ENCODE measurements at places on chromosomes 4 and X.

DNA sequence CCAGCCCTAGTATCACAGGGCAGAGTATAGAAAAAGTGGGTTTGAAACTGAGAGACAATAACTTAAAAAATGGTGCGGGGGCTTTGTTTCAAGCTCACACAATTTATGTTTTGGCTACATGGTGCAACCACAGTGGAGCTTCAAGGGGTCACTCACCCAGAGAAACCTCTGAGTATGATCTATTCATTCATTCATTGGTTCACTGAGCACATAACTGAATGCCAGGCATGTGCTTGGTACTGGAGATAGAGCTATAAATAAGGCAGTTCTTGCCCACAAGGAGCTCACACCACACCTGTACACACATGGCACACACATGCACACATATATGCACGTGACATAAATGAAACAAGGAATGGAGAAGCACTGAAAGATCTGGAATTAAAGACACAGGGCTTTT, 171.4 kb downstream of the NHS start:
- no peak for DNase-seq

DNA sequence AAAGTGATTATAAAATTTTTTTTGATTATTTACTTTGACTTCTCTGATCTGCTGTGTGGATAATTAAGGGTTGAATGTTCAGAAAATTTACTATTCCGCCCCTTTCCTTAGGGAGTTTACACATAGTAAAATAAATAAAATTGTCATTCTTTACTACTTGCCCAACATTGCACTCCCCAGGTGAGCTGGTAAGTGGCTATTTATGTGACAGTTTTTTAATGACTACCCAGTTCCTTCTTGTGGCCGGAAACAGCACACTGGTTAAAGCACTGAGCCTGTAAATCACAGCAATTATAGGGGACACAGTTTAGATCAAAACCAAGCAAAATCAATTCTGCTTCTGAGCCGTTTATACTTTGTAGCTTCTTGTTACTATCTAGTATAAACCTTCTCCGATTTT, 158.1 kb downstream of the FHIP1A start:
- DNase-seq = no peak

GRCh38 chr4:27141530-27141929, 280.9 kb downstream of the STIM2 start:
- no peak for DNase-seq

- no peak for DNase-seq
Observed at GRCh38 chr4:99207911-99208718, 10.9 kb downstream of the ADH6 start.

- DNase-seq = no peak
Observed at GRCh38 chr4:183288955-183289354, 31.1 kb downstream of the CLDN22 start.

DNA sequence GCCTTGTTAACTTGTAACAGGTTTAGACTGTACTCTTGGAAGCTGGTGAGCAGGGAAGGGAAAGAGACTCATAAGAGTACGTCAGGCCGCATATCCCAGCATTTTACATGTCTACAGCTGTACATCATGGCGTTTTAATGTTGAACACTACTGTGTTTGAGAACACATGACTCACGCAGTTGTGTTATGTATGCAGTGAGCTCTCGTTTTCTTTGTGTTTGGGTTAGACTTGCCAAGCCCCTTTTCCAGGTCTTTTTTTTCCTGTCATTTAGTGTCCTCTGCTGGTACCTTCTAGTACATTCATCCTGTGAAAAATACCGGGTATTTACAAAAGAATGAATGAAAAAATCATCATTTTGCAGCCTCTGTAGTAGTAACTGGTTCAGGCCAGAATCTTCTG, 35.3 kb downstream of the SMS start:
- DNase-seq = no peak

DNA sequence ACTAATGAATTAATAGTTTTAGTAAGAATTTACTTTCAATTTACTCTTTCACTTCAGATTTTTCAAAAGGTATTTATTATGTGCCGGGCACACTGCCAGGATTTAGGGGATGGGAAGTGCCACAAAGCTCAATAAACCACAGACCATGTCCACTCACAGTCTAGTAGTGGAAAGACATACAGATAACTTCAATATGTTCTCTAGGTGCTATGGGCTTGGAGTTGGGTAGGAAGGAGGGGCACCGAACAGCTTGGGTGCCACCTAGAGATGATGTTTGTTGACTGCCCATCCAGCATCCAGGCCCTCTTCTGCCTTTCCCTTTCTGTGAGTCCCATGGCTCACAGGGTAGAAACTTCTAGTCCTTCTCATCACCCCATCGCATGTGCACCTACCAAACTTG, 17.8 kb downstream of the MFAP3L start:
- DNase-seq = no peak

- no peak for DNase-seq
Observed at GRCh38 chrX:124507246-124507645, 160.9 kb downstream of the SH2D1A start.

- DNase-seq = no peak
Observed at GRCh38 chr4:5942947-5943346, 50.1 kb upstream of the CRMP1 start.

DNA sequence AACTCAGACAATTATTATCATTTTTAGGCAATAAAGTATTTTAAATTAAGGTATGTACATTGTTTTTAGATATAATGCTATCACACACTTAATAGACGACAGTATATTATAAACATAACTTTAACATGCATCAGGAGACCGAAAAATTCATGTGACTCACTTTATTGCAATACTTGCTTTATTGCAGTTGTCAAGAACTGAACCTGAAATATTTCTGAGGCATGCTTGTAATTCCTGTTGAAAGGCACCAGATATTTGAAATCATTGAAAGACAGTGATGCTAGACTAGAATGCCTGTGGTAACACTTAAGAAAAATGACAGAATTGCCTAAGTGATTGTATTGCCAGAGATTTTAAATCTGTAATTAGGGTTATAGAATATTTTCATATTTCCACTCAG, 175.6 kb upstream of the MAGEB2 start:
- no peak for DNase-seq

DNA sequence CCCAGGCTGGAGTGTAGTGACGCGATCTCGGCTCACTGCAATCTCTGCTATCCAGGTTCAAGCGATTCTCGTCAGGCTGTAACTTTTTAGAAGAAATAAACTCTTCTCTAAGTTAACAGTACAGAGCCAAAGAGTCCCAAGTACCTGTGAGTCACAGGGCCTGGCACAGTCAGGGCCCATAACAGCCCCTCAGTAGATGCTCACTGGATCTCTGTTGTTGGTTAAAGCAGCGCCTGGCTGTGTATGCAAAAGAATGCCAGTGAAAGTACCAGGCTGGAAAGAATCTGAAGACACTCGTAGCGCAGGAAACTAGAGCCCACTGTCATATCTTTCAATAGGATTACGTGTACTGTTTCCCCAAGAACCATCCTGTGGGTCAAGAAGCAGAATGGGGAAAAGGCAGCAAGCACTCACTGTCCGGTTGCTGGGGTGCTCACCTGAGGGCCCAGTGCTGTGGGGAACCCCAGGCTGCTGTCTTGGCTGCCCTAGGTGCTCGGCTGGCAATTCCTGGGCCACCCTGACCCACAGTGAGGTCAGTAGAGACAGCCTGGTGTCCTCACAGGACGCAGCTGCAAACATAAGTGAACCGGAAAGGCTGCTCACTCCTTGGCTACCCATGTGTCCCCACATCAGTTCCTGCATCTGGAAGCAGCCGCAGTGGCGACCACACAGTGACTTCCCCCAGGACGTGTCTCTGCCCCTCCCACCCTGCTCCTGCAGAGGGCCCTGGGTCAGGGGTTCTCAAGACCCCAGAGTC, 3.1 kb upstream of the SLBP start:
- DNase-seq = no peak

DNA sequence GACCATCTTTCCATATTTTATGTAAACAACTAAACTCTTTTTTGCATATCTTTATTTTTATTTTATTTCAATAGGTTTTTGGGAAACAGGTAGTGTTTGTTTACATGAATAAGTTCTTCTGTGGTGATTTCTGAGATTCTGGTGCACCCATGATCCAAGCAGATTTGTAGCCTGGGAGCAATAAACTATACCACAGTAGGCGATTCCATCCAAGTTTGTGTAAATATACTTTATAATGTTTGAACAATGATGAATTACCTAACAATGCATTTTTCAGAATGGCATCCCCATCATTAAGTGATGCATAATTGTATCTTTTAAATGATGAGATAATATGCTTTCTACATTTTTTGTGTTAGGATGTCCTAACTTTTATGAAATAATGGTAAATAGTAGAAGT, 39.2 kb upstream of the CYSLTR1 start:
- no peak for DNase-seq

DNA sequence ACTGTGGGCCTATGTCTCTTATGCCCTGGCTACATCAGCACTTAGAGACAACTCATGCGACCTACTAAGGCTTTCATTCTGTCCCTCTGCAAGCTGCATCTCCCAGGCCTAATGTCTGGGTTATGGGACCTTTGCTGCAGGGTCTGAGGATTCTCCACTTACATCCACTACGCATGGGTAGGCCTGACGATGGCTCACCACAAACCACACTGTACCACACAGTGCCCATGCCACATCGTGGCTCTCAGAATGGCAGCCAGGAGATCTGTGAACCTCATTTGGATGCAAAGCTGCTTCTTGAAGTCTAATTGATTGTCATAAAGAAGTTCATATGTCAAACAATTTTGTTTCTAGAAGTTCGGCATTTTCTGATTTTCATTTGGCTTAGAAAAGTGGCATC, 84.6 kb upstream of the BEND4 start:
- DNase-seq = no peak

DNA sequence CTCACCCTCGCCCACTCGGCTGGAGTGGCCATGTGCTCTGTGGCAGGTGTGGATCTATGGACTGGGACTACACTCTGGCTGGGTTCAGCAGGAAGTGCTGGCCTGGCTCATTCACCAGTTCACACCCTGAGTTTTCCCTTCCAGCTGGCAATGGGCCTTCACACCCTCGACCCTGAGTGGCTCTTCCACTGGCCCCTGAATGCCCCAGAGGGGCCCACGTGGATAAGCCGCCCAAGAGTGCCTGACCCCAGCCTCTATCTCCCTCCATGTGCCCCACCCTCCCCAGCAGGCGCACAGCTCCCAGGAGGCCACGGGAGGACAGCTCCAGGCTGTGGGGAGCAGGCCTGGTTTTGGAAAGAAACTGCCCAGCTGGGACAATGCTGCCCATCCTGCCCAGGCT, 234.1 kb downstream of the AFAP1 start:
- DNase-seq = no peak

- DNase-seq = no peak
Observed at GRCh38 chrX:80648023-80648422, 161.7 kb downstream of the BRWD3 start.

DNA sequence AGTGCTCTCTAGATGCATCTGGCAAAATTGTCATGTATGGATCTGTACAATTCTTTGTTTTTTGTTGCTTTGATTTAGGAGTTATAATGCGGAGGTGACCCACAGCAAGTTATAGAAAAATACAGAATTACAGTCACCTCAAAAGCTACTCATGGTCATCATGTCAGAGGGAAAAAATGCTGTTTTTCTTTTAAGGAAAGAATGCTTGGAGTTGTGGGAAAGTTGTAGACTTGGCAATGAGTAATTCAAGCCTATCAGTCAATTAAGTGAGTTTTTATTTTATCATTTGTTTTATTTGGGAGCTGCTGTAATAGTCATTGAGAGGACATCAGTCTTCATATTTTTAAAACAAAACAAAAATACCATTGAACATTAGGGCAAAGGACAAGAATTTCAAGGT, 16.4 kb downstream of the FHL1 start:
- no peak for DNase-seq

DNA sequence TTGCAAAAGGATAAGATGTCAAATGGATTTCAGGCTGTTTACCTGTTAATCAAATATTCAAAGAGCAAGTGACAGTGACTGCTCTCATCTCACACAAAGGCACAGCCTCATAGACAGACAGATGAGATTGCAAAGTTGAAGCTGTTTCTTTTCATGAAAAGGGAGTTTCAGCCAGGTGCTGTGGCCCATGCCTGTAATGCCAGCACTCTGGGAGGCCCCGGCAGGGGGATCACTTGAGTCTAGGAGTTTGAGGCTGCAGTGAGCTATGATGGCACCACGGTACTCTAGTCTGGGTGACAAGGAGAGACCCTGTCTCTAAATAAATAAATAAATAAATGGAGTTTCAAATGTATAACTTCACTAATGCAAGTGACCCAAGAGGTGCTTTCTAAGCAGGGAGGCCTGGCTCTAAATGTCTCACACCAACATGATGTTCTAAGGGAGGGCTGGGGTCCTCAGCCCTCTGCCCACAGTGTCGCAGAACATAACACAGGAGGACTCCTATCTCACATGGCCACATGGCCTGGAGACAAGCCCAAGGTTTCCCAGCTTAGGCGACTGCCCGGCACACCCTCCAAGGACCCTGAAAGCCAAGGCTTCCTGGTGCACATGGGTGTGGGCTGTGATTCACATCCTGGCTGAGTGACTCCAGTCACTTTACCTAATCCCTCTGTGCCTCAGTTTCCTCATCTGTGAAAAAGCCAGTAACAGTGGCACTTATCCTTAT, 26.8 kb downstream of the PPP2R2C start:
- no peak for DNase-seq

DNA sequence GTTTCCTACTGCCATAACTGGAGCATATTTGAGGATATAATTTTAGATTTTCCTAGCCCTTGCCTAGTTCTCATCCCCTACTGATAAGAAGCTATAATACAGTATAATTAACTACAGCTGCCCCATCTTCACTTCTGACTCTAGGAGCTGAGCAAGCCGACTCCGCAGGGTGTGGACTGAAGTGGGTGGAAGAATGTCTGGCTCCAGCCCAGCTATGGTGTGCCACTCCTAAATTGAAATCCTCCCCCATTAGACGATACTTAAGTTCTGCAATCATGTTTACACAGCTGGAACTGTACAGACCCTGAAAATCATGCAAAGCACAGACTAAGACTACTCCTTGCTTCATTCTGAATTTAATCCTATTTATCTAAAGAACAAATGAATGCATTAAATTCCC, 93.1 kb downstream of the PCDH19 start:
- no peak for DNase-seq
